HFF-Myc (cell line): ENCODE measurements at places on chromosomes 7 and 10.

GRCh38 chr7:21768279-21768678 is 177.4 kb downstream of the CDCA7L start:
- DNase-seq = no peak

GRCh38 chr10:132560241-132560731 is 22.7 kb downstream of the INPP5A start:
- DNase-seq = no peak

DNA sequence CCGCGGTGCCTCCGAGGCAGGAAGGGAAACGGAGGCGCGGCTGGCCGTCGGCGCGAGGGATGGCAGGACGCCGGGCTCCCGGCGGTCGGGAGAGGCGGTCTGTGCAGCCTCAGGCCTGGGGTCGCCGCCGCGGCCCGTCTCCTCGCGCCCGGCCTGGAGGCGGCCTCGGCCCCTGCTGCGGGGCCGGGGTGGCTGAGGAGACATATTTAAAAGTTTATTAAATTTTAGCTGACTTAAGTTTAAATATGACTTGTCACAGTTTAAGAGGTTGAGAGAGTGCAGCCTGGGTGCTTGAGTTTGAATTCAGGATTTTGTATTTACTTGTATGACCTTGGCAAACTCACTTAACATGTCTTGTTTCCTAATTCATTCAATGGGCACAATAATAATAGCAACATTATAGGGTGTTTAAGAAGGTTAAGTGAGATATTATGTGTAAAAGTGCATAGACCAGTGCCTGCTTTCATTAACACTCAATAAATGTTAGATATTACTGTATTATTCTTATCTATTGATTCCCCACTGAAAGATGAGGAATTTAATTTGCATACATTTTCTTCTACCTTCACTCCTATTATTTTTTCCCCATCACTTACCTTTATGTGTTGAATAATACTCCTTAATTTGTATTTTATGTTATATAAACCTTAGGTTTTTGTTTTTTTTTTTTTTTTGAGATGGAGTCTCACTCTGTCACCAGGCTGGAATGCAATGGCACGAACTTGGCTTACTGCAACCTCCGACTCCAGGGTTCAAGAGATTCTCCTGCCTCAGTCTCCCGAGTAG is 718 bp downstream of the DYNC2I1 start:
- no peak for DNase-seq

GRCh38 chr10:71527135-71527534 is 130.4 kb downstream of the CDH23 start:
- DNase-seq = no peak

- no peak for DNase-seq
Observed at GRCh38 chr7:137563981-137564380, 220.4 kb upstream of the PTN start.
